Esophagus squamous epithelium (tissue), 5 donors: ENCODE measurements at places on chromosomes 5 and 9.

DNA sequence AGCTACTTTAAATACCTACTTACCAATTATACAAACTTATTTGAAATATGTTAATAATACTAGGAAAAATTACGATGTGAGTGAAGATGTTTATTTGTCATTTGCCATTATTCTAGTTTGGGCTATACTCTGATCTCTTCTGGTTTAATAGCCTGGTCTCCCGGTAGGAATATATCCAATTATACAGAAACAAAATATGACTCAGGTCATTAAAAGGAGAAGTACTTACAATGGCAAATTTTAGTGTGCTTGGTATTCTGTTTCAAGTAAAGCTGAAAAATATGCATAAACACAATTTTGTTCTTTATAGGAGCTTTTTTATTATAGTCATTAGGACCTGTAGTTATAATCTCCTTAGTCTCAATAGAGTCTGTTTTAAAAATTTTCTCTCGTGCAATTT lies 176.8 kb downstream of the SLCO4C1 start:
- no peak for DNase-seq
- no peaks in the 10 kb centered on the region for H3K4me1 ChIP-seq
- H3K27ac ChIP-seq: no peak overlapping the region
- no peaks in the 10 kb centered on the region for H3K36me3 ChIP-seq
- no peaks in the 10 kb centered on the region for H3K27me3 ChIP-seq

DNA sequence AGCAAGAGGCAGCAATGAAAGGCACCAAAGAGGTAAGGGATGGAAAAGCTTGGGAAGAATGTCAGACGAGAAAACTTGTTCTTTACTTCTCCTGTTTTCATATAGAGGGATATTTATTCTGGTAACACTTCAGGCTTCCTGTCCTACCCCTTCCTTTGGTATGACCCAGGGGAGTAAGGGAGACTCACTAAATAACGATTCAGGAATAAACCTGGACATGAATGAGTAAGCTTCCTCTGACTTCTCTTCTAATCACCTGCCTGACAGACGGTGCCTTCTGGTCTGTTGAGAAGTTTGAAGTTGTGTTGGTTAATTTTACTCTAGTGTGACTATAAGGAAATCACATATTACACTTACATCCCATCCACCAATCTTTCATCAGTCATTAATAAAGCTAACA lies 461.2 kb downstream of the CDH12 start:
- no peak overlapping the region for H3K4me3 ChIP-seq
- no peaks in the 10 kb centered on the region for H3K4me1 ChIP-seq
- H3K27me3 ChIP-seq: no peaks in the 10 kb centered on the region
- no peak overlapping the region for H3K27ac ChIP-seq

DNA sequence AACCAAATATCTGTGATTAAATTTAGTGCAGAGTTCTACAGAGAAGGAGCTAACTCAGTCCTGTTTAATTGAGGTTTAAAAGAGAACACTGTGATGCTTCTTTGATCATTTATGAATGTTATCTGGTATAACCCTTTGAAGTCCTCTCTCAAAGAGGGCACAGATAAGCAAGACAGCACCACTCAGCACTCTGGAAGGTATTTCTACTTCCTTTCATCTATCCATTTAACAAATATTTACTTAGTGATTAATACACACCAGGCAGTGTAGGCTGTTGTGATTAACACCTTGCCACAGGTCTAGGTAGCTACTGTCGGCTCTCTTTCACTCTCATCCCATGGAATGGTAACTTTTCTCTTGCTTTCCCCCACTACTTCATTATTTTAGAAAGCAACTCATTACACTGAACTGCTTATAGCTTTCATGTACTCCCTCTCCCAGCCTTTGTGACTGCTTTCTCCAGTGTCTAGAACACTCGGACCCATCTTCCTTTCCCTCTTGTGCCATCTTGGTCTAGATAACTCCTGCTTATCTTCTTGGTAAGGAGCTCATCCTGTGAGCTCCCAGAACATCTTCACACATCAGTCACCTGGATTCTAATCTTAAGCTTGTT lies 54.7 kb downstream of the GLDC start:
- no peaks in the 10 kb centered on the region for H3K36me3 ChIP-seq
- no peak for DNase-seq
- no peak overlapping the region for H3K4me3 ChIP-seq
- no peaks in the 10 kb centered on the region for H3K27me3 ChIP-seq
- no peaks in the 10 kb centered on the region for H3K4me1 ChIP-seq

DNA sequence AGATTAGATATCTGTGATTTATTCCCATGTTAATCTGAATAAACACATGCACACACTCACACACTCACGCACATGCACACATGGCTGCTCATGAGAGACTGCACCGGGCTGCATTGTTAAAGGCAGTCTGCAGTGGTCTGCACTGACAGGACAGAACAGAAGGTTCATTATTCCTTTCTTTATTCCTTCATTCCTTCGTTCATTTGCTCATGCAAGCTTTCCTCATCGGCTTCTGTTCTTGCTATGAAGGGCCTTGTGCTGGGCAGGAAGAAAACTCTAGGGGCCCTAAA lies 41.4 kb upstream of the FSTL4 start:
- no peak overlapping the region for H3K4me3 ChIP-seq
- H3K27me3 ChIP-seq: no peaks in the 10 kb centered on the region
- H3K36me3 ChIP-seq: no peaks in the 10 kb centered on the region

DNA sequence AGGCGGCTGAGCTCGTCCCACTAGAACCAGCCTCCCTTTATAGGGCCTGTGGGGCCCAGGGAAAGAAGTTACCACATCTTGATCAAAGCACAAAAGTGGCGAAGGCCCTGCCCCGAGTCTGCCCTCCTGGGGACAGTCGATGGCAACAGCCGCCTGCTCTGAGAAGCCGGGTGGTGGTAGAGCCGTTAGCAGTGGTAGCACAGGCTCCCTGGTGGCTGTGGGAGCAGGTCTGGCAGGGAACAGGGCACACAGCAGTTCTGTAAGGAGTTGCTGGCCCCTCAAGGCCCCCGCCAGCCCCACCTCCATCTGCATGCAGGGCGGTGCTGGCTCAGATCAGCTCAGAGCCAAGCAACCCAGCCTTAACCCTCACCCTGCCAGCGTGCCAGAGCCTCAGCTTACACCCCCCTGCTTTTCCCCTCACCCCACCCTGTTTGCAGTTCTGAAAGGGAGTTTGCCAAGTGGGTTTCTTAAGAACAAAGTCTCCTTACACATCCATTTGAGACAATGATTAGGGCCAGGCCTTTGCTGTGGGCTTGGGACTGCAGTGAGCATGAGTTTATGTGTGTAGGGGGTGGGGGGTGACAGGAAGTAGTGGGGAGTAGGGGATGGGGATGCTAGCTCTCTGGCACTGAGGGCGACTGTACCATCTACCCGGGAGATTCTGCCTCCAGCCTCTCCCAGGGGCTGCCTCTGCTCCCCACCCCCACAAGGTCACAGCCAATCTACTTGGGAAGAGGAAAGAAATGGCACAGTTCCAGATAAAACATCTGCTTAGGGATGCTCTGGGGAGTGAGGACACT lies 11.8 kb downstream of the ACSL6 start:
- DNase-seq: no peak
- H3K27me3 ChIP-seq: no peaks in the 10 kb centered on the region
- H3K36me3 ChIP-seq: no peaks in the 10 kb centered on the region
- no peak overlapping the region for H3K4me3 ChIP-seq
- H3K4me1 ChIP-seq: no peaks in the 10 kb centered on the region
- H3K27ac ChIP-seq: no peak overlapping the region

GRCh38 chr9:130129432-130130061 lies 42.7 kb upstream of the NCS1 start:
- H3K36me3 ChIP-seq: peaks cover 64% of the 10 kb centered on the region
- H3K4me1 ChIP-seq: no peaks in the 10 kb centered on the region

DNA sequence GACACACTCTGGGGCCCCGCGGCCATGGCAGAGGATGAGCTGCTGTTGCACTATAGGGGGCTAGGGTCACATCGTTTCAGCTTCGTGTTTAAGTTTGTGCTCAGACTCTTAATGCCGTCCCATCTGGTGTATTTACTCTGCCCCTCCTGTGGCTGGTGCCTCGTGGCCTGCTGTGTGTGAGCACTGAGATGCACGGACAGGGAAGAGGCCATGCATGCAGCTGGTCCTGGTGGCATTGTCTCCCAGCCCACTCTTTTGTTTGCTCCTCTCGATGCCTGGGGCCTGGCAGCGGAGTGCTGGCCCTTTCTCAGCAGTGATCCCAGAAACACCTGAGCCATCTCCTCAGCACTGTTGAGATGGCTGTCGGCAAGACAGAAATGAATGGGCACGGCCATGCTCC lies 30.0 kb upstream of the PHF2 start:
- H3K4me3 ChIP-seq: no peak overlapping the region
- H3K27ac ChIP-seq: no peak overlapping the region
- H3K27me3 ChIP-seq: no peaks in the 10 kb centered on the region

- peaks cover 5% of the 10 kb centered on the region for H3K27me3 ChIP-seq
- H3K4me3 ChIP-seq: no peak overlapping the region
- no peaks in the 10 kb centered on the region for H3K36me3 ChIP-seq
- no peak overlapping the region for H3K27ac ChIP-seq
- no peak for DNase-seq
- peaks cover 9% of the 10 kb centered on the region for H3K4me1 ChIP-seq
These were observed 188.8 kb downstream of the NTRK2 start for GRCh38 chr9:84858364-84858763.

- H3K4me1 ChIP-seq: peaks cover 7% of the 10 kb centered on the region
- H3K36me3 ChIP-seq: no peaks in the 10 kb centered on the region
- no peak overlapping the region for H3K4me3 ChIP-seq
- no peak for DNase-seq
- H3K27me3 ChIP-seq: no peaks in the 10 kb centered on the region
These were observed 20.8 kb upstream of the KIF2A start for GRCh38 chr5:62284946-62285891.

- DNase-seq: no peak
- H3K4me1 ChIP-seq: no peaks in the 10 kb centered on the region
- H3K27ac ChIP-seq: no peak overlapping the region
- no peak overlapping the region for H3K4me3 ChIP-seq
These were observed 214.1 kb upstream of the IER5L start for GRCh38 chr9:129392093-129392541.

GRCh38 chr5:171625646-171626045 lies 160.0 kb upstream of the SMIM23 start:
- no peak overlapping the region for H3K4me3 ChIP-seq
- H3K4me1 ChIP-seq: peaks cover 3% of the 10 kb centered on the region
- no peak overlapping the region for H3K27ac ChIP-seq
- no peaks in the 10 kb centered on the region for H3K36me3 ChIP-seq

DNA sequence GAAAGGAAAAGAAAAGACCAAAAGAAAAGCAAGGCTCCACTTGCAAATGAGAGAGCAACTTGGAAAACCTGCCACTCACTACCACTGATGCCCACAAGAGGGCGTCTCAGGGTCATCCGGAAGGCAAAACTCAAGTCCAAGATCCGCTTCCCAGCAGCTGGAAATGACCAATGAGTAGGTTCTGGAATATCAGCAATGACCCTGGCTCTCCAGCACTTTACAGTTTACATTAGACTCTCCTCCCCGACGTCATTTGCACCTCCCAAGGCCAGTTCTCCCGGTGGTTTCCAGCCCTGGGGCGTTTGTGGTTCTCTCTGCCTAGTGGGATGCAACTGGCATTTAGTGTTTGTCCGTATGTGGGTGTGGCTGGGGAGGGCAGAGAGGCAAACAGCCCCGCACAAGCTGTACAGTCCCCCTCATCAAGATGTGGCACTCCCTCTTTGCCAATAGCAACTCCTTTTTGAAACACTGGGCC lies 193.8 kb upstream of the ZNF618 start:
- DNase-seq: no peak
- H3K36me3 ChIP-seq: no peaks in the 10 kb centered on the region
- H3K4me1 ChIP-seq: no peaks in the 10 kb centered on the region
- no peak overlapping the region for H3K4me3 ChIP-seq
- no peaks in the 10 kb centered on the region for H3K27me3 ChIP-seq

- no peaks in the 10 kb centered on the region for H3K36me3 ChIP-seq
- H3K27me3 ChIP-seq: no peaks in the 10 kb centered on the region
- H3K27ac ChIP-seq: no peak overlapping the region
- no peaks in the 10 kb centered on the region for H3K4me1 ChIP-seq
- no peak overlapping the region for H3K4me3 ChIP-seq
- DNase-seq: no peak
These were observed 174.0 kb downstream of the TMC1 start for GRCh38 chr9:72695365-72695764.

GRCh38 chr5:89090037-89090436 lies 207.1 kb upstream of the MEF2C start:
- no peak for DNase-seq
- H3K27me3 ChIP-seq: no peaks in the 10 kb centered on the region
- no peak overlapping the region for H3K27ac ChIP-seq
- H3K36me3 ChIP-seq: no peaks in the 10 kb centered on the region

DNA sequence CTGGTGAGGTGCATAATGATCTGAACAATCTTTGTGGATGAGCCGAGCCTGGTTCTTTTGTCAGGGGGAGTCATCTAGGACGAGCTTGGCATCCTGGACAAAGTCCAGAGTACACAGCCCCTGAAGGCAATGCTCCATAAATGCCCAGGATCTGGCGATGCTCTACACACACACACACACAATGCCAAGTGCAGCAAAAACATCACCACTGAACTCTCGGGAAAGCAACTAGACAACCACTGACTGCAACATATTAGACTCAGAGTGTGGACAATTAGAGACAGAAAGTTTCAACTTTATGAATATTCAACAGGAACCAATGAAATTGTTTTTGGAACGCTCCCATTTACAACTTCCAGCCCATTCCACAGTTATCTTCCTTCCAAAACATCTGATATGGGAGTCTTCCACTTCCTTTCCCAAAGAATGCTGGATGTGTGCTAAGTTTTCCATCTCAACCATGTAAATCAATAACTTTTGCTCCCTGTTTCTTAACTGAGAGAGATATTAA lies 227.6 kb upstream of the ANKRD55 start:
- H3K27me3 ChIP-seq: no peaks in the 10 kb centered on the region
- H3K36me3 ChIP-seq: no peaks in the 10 kb centered on the region
- no peak for DNase-seq

GRCh38 chr9:18138656-18139055 lies 335.3 kb upstream of the ADAMTSL1 start:
- no peaks in the 10 kb centered on the region for H3K4me1 ChIP-seq
- H3K36me3 ChIP-seq: no peaks in the 10 kb centered on the region
- H3K4me3 ChIP-seq: no peak overlapping the region
- DNase-seq: no peak
- no peaks in the 10 kb centered on the region for H3K27me3 ChIP-seq

GRCh38 chr9:16386007-16386826 lies 484.3 kb downstream of the BNC2 start:
- H3K4me1 ChIP-seq: peaks cover 12% of the 10 kb centered on the region
- no peak for DNase-seq
- no peaks in the 10 kb centered on the region for H3K36me3 ChIP-seq
- H3K27ac ChIP-seq: no peak overlapping the region
